Right renal pelvis (tissue), 4 donors: ENCODE measurements at places on chromosomes 7 and 10.

DNA sequence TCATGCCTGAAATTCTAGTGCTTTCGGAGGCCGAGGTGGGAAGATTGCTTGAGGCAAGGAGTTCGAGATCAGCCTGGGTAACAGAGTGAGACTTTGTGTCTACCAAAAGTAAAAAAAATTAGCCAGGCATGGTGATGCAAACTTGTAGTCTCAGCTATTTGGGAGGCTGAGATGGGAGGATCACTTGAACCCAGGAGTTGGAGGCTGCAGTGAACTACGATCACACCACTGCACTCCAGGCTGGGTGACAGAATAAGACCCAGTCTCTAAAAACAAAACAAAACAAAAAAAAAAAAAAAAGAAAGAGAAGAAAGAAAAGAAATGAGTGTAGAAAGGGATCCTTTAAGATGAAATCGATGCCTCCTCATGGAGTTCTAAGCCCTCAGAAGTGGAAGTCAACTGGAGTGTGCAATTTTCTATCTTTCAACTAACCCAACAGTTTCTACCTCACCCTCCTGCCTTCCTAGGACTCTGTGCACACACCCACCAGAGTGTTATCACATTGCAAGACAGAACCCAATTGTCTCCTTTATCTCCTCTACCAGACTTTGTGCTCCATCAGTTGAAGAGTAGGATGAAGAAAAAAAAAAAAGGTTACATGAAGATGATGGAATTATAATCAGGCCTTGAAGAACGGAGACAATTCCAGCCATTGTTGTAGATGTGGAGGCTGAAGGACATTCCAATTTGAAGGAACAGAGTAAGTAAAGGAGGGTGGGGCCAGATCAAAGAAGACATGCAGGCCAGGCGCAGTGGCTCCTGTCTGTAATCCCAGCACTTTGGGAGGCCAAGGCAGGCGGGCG lies 26.9 kb downstream of the NYAP1 start:
- DNase-seq: no peak

DNA sequence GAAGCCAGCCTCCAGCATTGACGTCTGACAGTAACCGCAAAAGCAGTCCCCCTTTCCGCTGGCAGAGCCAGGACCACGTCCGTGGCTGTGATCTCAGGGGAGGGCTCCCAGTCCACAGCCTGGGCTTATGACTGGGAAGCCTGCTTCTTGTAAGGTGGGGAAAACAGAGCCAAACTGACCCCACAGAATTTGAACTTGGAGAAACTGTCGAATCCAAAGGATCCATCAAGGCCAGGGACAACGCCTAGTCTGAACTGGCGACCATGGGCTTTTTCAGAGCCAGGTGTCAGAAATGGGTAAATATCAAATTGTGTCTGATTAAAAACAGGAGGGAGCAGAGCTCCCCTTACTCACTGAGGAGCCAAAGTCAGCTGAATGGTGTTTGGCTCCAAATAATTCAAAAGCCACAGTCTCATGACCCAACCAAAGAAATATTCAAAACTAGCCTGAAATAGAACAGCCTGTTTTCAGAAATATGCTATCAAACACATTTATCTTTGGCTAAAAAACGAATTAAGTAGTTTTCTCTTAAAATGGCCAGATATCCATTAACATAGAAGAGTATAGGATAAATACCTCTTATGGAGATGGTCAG lies 751.4 kb upstream of the GALNT17 start:
- no peak for DNase-seq

DNA sequence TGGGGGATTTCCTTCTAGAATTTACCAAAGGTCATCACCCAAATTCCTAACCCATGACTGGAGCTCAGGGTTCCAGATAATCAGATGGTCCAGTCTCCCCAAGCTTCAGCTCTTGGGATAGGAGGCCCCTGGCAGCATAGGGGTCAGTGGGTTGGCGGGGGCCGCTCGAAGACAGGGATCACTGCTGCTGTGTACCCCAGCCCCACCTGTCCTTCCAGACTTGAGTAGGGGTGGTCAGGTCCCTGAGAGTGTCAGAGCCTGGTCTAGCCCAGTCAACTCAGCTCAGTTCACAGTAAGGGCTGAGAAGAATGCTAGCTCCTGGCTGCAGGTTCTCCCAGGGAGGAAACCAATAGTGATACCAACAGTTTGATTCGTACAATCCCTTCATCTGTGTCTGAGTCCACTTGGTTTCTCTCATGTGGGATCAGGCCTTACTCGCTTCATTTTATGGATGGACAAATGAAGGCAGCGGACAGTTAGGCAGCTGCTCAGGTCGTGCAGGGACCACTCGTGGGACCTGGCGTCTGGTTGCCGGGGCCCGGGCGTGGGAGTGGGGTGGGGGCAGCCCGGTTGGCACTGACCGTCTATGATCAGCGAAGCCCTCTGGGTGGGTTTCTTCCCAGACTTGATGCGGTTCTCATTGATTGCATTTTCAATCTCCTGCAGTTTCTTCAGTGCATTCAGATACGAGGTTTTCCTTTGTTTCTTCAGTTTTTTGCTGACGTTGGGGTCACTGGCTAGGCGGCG lies 78.9 kb downstream of the PRPF18 start:
- no peak for DNase-seq

GRCh38 chr7:116859323-116859722 lies 3.1 kb upstream of the CAPZA2 start:
- no peak for DNase-seq
